ENCODE measurements at places on chromosomes 13 and 19.

- no peak for DNase-seq
Observed at GRCh38 chr13:21753117-21753729, 82.3 kb downstream of the FGF9 start.

GRCh38 chr13:109789262-109789661 lies 2.9 kb upstream of the IRS2 start:
- peak; percentile 62 for DNase-seq

- DNase-seq, result no peak
Observed at GRCh38 chr19:41355802-41356201, 2.1 kb upstream of the TGFB1 start.

DNA sequence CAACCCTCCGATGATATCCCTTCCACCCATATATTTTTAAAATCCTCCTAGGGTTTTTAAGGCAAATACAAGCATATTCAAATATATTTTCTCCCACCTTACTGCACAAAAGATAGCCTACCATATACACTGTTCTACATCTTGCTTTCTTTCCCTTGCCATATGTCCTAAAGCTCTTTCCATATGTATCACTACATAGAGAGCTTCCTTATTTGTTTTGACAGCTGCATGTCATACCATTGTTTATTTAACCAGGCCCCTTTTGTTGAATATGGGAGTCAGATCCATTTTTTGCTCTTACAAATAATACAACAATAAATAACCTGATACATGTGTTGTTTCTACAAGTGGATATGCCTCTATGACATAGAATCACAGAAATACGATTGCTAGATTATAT lies 32.8 kb upstream of the WDFY2 start:
- no peak for DNase-seq

- DNase-seq, result no peak
Observed at GRCh38 chr13:45242070-45242469, 41.2 kb upstream of the KCTD4 start.

- no peak for DNase-seq
Observed at GRCh38 chr13:74696148-74696922, 562.1 kb upstream of the KLF12 start.

- no peak for DNase-seq
Observed at GRCh38 chr13:26831336-26831908, 70.8 kb upstream of the GPR12 start.

GRCh38 chr19:6518145-6518911 lies 12.5 kb upstream of the TNFSF9 start:
- no peak for DNase-seq

DNA sequence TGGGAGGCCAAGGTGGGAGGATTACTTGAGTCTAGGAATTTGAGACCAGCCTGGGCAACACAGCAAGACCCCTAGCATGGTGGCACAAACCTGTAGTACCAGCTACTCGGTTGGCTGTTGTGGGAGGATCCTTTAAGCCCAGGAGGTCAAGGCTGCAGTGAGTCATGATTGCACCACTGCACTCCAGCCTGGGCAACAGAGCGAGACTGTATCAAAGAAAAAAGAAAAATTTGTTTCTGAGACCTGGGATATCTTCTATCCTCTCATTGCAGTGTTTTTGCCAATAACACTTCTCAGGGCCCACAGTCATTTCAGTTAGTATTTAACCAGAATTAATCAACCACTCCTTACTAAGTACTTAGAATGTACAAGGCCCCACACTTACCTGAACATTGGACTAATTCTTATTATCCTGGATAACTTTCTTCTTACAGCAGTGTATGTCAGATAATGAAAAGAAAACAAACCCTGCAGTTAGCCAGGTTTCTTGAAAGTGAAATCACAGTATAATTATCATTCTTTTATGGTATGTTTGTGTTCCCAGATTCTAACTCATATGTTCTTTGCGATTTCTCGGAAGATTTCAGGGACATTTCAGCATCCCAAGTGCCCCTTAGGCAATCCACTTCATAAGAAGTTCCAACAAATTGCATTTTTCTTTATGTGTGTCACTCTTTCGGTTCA lies 75.6 kb upstream of the KLF5 start:
- DNase-seq, result no peak

DNA sequence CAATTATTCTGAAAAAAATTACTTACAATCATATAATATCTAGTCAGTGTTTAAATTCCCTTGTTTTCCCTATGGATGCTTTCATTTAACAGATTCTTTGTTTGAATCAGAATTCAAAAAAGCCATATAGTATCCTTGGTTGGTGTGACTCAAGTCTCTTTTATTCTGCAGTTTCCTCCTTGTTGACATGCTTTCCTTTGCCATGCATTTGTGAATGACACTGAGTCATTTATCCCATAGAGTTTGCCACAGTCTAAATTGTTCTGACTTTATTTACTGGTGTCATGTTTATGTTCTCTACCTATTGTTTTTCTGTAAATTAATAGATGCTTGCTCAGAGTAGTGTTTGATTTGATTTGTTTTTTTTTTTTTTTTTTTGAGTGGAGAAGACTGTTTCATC lies 893.8 kb upstream of the SLC10A2 start:
- no peak for DNase-seq

GRCh38 chr13:93226623-93227279 lies at the start of gene GPC6:
Gene GPC6, plus strand, starts transcription at chr13:93226807.
- DNase-seq, result peak; percentile 96

- DNase-seq, result no peak
Observed at GRCh38 chr19:33284756-33285155, 17.6 kb downstream of the CEBPA start.

DNA sequence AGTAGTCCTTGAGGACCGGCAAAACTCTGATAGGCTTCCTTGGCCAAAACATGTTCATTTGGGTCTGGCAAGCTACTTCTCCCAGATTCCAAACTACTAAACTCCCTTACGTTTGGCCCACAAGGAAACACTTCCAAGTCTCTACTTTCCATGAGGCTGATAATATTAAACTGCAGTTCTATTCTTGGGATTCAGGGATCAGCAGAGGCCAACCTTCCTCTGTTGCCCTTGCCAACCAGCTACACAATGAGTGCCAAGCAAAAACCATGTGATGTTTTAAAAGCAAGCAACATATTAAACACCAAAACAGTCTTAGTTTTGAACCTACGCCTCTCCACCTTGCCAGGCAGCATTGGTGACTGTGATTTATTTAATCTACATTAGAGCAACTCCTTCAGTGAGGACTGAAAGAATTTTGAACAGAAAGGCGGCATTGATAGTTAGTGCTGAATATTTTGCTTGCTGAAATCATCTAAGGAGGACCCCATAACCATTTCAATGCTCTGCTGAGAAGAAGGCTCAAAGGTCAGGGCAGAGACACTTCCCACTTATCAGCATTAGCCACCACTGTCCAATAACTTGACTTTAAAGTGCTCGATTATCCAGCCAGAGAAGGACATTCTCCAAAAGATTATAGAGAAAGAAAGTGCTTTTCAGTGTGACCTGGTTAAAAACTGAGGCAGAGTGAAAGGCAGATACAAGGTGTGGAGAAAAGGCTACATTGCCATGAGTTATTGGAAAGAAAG lies 287.1 kb downstream of the TBC1D4 start:
- DNase-seq, result peak; percentile 15

GRCh38 chr19:17951157-17951989 lies 15.5 kb upstream of the KCNN1 start:
- no peak for DNase-seq

DNA sequence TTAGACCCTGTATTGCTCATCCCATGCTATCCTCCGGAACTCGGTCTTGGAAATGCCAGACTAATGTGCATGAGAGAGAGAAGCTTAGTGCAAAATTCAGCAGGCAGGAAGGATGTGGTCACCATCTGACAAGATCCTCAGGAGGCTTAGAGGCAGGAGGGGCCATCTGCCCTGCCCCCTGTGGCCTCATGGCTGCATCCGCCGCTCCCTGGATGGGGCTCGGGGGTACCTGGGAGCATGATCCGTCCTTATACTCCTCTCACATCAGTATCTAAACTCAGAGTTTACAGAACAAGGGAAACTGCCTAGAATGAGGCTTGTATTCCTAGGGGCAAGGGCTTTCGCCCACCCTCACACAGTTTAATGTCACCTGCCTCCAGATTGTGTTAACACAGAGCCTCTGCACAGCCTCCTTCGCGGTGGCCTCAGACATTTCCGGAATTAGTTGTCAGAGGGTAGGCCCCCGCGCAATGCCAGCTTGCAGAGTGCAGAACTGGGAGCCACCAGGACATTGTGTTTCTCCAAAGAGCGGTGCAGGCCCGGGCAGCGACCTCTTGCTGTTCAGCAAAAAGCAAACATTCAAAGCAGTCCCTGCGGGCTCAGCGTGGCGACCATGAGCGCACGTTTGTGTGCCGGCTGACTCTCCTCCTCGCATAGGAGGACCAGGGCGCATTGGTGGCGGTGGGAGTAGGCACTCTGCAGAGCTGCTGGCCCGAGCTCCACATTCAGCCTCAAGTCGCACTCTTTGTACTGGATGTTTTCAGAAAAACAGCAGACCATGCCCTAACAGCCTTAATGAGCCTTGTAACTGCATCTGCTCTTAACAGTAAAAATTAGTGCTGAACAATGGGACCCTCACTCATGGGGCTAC lies 39.1 kb downstream of the GPR12 start:
- DNase-seq, result peak; percentile 88

DNA sequence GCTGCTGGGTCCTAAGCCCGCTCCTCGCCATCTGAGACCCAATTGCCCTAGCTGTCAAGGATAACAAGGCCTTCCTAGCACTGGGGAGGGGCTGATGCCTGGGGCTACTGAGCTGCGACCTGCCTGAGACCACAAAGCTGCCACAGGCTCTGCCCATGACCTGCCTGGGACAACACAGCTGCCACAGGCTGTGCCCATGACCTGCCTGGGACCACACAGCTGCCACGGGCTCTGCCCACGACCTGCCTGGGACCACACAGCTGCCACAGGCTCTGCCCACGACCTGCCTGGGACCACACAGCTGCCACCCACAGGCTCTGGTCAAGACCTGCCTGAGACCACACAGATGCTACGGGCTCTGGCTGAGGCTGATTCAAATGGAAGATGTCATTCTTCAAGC lies 54.8 kb downstream of the EPS15L1 start:
- no peak for DNase-seq

GRCh38 chr19:34284505-34284904 lies 30.2 kb downstream of the GARRE1 start:
- DNase-seq, result no peak

DNA sequence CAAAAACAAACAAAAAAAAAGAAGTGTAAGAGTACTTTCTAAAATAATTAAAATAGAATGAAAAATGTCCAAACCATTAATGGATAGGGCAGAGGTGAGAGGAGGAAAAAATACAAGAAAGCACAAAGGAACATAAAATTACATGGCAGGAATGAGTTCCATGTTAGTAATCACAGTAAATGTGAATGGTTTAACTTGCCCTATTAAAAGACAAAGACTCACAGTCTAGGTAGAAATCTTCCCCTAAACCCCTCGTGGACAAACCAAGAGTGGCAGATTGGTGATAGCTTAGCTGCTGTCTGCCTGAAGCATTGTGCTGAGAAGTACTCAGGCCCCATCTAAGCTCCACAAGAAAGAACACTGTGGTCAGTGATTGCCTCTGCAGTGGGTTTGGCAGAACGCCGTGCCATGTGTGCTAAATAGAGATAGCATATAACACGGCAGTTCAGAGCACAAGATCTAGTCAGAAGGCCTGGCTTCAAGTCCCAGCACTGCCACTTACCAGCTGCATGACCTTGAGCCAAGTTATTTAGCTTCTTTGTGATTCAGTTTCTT lies 103.5 kb downstream of the DPF1 start:
- no peak for DNase-seq

DNA sequence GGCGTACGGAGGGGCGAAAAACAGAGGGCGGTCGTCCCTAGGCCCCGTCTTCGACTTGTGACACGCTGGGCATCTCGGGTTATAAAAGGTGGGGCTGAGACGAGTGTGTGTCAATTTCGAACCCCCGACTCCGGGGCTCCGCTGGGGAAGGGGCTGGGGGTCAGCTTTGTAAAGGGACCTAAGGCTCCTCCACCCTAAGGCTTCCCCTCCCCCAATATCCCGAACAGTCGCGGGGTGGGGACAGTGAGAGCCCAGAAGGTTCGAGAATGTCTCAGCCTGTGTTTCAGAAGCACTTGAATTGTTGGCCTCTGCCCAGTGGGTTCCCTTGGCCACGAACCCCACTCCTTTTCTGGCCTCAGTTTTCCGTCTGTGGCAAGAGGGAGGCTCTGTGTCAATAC lies 450 bp downstream of the SELENOW start:
- DNase-seq, result no peak

DNA sequence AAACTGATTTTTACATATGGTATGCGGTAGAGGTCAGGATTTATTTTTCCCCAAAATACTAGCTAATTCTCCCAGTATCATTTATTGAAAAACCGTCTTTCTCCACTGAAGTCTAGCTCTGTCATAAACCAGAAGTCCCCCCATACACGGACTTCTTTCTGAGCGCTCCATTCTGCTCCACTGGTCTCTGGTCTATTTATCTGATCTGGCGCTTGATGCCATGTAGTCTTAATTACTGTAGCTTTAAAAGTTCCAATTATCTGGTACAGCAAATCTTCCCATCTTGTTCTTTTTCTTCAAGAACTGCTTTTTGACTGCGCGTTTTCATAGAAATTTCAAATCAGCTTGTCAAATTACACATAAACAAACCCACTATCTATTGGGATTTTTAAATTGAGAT lies 13.7 kb downstream of the DCUN1D2 start:
- no peak for DNase-seq

DNA sequence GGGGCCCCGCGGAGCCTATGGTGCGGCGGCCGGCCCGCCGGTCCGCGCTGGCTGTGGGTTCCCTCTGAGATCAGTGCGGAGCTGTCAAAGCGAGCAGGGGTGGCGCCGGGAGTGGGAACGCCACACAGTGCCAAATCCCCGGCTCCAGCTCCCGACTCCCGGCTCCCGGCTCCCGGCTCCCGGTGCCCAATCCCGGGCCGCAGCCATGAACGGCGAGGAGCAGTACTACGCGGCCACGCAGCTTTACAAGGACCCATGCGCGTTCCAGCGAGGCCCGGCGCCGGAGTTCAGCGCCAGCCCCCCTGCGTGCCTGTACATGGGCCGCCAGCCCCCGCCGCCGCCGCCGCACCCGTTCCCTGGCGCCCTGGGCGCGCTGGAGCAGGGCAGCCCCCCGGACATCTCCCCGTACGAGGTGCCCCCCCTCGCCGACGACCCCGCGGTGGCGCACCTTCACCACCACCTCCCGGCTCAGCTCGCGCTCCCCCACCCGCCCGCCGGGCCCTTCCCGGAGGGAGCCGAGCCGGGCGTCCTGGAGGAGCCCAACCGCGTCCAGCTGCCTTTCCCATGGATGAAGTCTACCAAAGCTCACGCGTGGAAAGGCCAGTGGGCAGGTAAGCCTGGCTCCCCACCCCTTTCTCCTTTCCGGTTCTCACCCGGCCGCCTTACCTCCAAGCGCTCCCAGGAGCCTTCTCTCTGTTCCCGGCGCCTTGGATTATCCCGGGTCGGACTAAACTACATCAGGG lies at the start of gene PDX1:
TSS of gene PDX1 (plus strand) at position 67 of the 743 bp plus-strand sequence. CDS start at position 206, 139 bp downstream.
- DNase-seq, result peak; percentile 54

GRCh38 chr19:7471696-7472615 lies 16.9 kb downstream of the PEX11G start:
- DNase-seq, result no peak

All from NCI-H1694 treated with DMSO at 0.1 percent for 48 hours (cell line).